Motor neuron (in vitro differentiated cells): ENCODE measurements at places on chromosomes 2 and 18.
A peak's percentile ranks its signal among the peaks of the same experiment; 100 is the strongest.

DNA sequence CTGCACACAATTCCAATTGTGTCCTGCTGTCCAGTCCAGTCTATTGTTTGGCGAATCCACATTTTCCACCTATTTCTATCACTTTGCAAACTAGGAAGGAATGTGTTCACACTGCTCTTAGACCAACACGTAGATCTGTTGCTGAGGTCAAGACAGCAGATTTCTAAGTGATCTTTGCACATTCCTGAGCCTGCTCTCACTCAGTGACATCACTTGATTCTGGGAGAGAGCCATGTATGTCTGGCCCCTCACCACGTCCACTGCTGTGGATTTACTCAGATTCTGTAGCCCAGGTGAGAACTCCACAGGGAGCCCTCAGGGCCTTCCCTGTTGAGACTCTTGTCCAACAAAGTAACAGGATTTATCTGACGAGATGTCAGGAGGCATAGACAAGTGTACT lies 317.2 kb downstream of the TSN start:
- no peak for ATAC-seq

GRCh38 chr2:62424899-62425298 lies 81.1 kb downstream of the TMEM17 start:
- no peak for ATAC-seq

DNA sequence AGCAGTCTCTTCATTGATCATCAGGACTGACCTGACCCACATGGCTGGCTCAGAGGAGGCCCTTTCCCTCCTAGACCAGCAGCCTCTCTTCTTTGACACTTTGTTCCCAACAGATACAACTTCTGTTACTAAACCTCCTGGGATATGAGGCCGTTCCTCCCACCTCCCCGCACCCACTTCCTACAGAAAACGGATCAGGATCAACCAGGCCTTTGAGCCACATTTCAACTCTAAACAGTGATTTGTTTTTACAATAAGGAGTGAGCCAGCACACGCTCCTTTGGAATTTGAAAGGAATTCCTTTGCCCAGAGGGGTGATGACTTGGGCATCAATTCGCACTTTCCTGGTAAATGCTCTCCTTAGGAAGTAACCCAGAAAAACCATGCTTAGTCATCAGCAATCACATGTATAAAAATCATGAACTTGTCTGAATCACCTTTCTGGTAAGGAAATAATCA lies 180.4 kb downstream of the FAM124B start:
- ATAC-seq, result peak; percentile 32

DNA sequence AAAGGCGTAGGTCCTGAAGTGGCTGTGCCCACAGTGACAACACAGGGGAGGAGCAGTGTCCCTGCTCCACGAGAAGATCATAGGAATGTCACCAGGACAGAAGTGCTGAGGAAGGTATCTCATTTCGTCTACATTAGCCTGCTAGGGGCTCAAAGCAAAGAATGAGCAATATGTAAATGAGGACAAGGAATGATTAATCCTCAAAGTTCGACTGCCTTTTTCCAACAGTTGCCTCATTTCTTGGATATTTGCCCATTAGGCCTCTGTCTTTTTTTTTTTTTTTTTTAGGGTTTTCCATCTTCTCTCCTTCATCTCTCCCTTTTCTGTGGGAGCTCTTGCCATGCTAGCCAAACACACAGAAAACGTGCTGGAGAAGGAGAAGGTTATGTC lies 105.2 kb upstream of the ARHGAP28 start:
- peak; percentile 36 for ATAC-seq

DNA sequence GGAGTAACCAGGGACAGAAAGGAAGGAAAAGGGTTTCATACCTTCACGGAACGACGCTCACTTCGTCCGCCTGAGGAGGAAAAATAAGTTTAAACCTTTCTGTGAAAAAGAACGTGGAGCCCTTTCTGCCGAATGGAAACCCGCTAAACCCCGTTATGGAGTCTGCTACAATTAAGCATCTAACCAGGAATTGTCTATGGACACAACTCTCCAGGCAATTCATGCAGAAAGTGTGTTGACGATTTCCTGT lies 528 bp upstream of the PPP4R3B start:
- ATAC-seq, result no peak

- ATAC-seq, result no peak
Measured at GRCh38 chr2:157185476-157186227, 71.9 kb upstream of the GALNT5 start.

- no peak for ATAC-seq
Measured at GRCh38 chr18:44520981-44521667, 159.6 kb upstream of the SETBP1 start.

DNA sequence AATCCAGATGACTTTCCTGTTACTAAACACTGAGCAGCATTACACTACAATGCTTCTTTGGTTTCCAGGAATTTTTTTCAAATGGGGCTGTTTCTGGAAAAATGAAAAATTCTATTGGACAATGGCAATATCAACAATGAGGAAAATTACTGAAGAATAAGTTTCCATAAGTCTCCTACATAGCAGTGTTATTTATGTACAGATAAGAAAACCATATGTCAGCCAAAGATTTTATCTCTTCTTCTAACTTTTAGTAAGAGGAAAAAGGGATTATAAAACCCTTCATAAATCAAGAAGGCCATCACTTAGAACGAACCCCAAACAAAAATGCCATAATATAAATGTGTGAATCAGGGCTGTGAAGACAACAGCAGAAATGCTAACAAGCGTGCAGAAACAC lies 31.6 kb upstream of the NOSTRIN start:
- ATAC-seq, result no peak

- ATAC-seq, result no peak
Measured at GRCh38 chr2:178247250-178247649, 52.9 kb downstream of the OSBPL6 start.

- no peak for ATAC-seq
Measured at GRCh38 chr2:97965116-97965515, 30.6 kb downstream of the TMEM131 start.

DNA sequence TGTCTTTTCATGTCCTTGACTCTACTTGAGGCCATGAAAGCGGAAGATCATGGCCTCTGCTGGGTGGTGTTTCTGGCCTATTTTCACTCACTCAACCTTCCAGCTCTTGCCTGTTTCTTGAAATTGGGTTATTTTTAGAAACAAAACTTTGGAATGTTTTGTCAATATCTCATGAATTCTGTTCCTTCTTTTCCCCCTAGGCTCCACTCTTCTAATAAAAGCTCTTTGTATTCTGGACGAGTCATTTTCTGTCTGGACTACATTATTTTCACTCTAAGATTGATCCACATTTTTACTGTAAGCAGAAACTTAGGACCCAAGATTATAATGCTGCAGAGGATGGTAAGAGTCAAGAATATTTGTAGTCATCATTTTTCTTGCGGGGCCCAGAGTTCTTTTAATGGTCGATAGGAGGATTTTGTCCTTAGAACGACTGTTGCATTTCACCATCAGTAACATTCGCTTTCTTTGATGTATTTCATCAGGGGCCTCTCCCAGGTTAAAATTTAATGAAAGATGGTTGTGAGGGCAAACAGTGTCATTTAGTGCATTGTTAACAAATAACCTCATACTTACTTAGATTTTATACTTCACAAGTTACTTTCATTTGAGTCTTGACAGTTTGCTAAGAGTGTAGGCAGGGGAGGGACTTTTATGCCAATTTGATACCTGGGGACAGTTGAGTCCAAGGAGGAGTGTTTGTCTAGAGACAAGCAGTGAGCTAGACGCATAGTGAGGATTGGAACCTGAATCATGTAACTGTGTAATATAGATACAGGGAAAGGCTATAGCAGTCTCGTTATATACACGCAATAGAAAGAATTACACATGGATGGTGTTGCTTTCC lies 64.6 kb downstream of the TRPM8 start:
- ATAC-seq, result no peak

GRCh38 chr2:190941571-190941970 lies 61.0 kb downstream of the GLS start:
- ATAC-seq, result no peak

GRCh38 chr2:65393743-65394422 lies 38.5 kb downstream of the SPRED2 start:
- no peak for ATAC-seq

- no peak for ATAC-seq
Measured at GRCh38 chr2:168233726-168234406, 13.5 kb downstream of the STK39 start.

DNA sequence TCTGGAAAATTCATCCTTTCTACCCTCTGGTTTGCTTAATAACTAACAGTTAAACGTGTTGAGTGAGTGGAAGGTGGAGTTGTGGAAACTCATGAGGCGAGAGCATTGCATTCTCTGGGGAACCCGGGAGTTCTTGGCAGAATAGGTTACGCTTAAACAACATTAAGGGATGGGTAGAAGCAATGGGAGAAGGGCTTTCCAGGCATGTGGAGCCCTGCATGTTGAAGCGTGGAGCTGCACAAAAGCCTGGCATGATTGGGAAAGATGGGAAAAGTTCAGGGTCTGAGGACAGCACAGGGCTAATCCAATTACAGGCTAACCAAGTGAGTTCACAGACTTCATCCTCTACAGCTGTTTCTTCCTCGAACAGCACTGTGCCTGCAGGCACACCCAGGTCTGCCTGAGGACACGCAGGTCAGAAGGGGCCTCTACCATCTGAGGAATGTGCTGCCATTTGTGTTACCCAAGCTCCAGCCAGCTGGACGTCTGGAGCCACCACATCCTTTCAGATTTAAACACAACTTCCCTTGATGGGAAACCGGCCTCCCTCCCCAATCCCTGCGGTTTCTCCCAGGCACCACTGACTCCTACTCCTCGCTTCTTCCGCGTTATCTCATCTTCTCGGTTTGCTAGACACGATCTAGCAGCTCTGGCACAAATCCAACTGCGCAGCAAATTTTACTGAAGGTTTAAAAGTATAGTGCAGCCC lies 164.2 kb downstream of the ANTXR1 start:
- ATAC-seq, result no peak

DNA sequence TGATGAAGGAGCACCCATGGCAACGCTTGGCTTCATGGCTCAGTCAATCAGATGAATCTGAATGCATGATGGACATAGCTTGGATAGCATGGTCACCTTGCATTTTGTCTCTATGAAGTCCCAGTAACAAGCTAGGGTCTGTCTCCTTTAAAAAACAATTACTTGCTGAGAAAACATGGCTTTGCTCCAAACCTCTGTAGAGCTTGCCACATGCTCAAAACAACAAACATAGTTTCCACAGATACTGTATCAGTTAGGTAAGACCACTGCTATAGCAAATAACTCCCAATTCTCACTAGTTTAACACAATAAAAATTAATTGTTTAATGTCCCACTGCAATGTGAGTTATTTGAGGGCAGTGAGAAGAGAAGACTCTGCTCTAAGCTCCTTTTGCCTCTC lies 401.0 kb downstream of the IRS1 start:
- no peak for ATAC-seq

- peak; percentile 11 for ATAC-seq
Measured at GRCh38 chr18:35106013-35106844, 65.0 kb downstream of the MAPRE2 start.

- no peak for ATAC-seq
Measured at GRCh38 chr2:37695336-37695735, 23.9 kb upstream of the CDC42EP3 start.

GRCh38 chr2:151668737-151669136 lies 65.5 kb downstream of the NEB start:
- ATAC-seq, result no peak

GRCh38 chr2:37676274-37676673 lies 4.8 kb upstream of the CDC42EP3 start:
- no peak for ATAC-seq

DNA sequence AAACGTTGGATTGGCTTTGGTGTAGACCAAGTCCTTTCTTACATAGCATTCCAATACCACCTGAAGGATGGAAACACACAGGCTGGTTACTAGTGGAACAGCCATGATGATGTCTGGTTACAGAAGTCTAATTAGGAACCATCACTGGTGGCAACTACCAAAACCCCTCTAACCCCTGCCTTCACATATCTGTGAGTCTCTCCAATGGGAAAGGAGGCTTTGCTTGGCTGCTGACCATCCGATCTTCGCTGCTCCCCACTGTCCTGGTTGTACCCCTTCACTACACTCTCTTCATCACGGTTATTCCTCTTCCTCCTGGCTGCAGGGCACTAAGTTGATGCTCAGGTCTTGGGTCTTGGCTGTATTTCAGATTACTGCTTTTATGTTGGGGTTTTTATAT lies 97.7 kb downstream of the SPRED2 start:
- no peak for ATAC-seq

DNA sequence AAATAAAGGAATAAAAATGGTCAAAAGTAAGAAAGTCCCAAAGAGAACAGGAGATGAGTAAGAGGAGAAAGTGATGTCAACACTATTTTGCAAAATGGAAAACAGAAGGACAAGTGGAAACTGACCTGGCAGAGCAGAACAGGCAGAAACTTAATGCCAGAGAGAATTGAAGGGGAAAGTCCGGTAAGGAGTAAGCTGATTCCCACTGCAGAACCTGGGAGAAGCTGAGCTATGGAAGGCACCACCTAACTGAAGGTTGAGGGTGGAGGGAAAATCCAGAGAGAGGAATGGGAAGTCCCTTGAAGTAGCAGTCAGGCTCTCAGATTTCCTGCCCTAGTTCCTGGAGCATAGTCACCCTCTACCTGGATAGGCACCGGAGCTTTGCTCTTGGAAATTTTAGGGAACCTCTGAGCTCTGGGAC lies 59.8 kb downstream of the MOGAT1 start:
- no peak for ATAC-seq
